ENCODE measurements at places on chromosomes 4 and X.

- peak; percentile 5 for DNase-seq
Observed at GRCh38 chrX:120365320-120365719, 3.4 kb downstream of the ATP1B4 start.

GRCh38 chr4:38867478-38868058, at the start of gene FAM114A1:
Gene FAM114A1 (plus strand): TSS chr4:38867806. CDS start chr4:38878079, 10,273 bp downstream.
- DNase-seq: no peak

GRCh38 chrX:36983831-36984230, 24.3 kb upstream of the FAM47C start:
- DNase-seq: no peak

- no peak for DNase-seq
Observed at GRCh38 chrX:124401696-124402095, 55.3 kb downstream of the SH2D1A start.

Data from stimulated activated CD4-positive, alpha-beta T cell treated with anti-CD3 and anti-CD28 coated beads, Interleukin-1b, Interleukin-23, amount 100 ng/mL, for 1 hour (primary cell).